ENCODE measurements at places on chromosomes 11 and 22.

DNA sequence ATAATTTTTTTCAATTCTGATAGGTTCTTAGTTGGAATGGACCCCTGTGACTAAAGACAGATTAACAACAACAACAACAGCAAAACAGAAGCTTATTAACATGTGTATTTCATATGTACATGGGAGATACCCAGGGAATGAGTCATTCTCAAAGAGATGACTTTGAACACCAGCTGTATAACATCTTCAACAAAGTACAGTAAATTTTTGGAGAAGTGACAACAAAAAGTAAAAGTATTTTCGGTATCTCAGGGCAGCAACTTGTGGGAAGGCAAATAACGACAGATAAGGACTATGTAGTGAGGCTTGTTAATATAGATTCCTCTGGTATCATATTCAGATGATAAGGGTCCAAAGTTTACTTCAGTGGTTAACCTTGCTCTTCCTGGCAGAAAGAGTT lies 573.4 kb upstream of the RAG2 start:
- DNase-seq, result no peak

GRCh38 chr22:22811016-22812009 lies 76.3 kb upstream of the IGLL5 start:
- DNase-seq, result no peak

- DNase-seq, result no peak
Observed at GRCh38 chr11:43951231-43951630, 8.8 kb downstream of the C11orf96 start.

- DNase-seq, result no peak
Observed at GRCh38 chr22:32706149-32706548, 95.4 kb upstream of the TIMP3 start.

GRCh38 chr22:41479671-41480396 lies 10.9 kb downstream of the ACO2 start:
- DNase-seq, result no peak

- no peak for DNase-seq
Observed at GRCh38 chr22:49751966-49752597, 75.6 kb downstream of the BRD1 start.

GRCh38 chr11:133816146-133816870 lies 29.0 kb downstream of the SPATA19 start:
- DNase-seq, result no peak

- no peak for DNase-seq
Observed at GRCh38 chr22:28102151-28102812, 183.2 kb upstream of the PITPNB start.

DNA sequence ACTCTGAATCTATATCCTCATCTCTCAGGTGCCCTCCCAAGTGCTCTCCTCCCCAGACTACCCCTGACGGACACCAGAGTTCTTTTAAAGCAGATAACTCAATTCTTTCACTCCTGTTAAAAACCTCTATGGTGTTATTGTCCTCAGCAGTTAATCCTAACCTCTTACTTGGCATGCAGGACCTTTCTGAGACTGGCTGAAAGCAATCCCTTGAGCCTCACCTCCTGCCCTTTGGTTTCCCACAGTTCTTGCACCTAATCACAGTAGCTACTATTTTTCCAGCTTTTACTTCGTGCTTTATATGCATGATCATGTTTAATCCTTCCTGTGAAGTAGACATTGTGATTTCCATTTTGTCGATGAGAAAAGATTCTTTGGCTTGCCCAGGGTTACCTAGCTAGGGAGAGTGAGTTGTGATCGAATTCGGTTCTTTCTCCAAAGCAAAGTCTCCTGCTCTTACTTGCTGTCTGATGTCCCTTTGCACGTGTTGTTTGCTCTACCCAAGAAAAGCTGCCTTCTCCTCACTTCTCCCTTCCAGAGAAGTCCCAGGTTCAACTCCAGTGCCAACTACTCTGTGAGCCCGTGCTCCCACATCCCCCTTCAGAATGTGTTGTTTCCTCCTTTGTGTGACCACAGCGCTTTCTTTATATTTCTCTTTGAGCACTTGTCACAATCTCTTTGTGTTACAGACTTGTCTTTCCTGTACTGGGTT lies 2.1 kb downstream of the UBE2L3 start:
- no peak for DNase-seq

- DNase-seq, result no peak
Observed at GRCh38 chr11:9053316-9054035, 37.9 kb downstream of the SCUBE2 start.

GRCh38 chr11:33310720-33311500 lies 53.7 kb downstream of the HIPK3 start:
- no peak for DNase-seq

DNA sequence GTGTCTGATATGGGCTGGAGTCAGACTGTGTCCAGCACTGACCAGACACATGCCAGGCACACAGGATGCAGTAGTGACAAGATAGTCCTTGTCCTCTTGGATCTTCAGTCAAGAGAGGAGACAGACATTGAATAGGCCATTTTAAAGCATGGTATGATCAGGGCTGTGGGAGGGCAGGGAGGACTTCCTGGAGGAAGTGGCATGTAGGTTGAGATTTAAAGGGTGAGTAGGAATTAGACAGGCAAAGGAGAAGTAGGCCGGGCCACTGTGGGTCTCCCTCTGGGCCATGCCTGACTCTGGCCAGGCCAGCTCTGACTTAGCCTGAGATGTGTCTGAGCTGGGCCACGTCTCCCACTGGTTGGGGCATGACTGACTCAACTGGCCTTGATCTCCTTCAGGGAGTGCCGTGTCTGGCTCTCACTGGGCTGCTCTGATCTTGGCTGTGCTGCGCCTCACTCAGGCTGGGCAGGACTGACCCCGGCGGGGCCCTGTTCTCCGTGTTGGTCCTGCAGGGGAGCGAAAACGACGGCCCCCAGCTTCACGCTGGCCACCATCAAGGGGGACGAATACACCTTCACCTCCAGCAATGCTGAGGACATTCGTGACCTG lies 71.2 kb downstream of the MYO7A start:
- no peak for DNase-seq

DNA sequence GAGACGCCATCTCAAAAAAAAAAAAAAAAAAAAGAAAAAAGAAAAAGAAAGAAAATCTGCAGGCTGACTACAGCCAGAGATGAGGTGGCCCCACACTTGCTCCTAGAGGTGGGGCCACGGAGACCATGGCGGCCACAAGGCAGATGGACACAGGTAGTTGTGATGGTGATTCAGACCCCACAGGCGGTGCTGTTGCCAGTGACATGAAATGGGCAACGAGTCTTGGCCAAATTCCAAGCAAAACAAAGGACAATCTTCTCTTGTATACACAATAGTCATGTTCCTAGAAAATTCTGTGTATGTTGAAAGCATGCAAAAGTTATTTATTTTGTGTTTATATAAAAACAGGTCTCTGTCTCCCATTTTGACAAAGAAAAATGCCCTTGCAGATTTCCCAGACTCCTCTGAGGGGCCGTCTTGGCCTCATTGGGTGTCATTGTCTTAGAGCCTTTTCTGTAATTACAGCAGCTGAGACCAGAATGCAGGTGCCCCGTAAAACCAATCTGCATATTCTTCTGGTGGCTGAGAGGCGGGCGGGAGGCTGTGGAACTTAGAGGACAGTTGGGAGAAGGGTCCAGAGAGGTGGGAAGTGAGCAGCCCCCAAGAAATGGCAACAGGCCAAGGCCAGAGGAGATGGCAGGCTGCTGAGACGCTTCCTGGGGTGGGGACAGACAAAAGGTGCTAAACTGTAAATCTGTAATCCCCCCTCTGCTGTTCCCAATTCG lies 22.5 kb upstream of the DAGLA start:
- DNase-seq, result no peak

DNA sequence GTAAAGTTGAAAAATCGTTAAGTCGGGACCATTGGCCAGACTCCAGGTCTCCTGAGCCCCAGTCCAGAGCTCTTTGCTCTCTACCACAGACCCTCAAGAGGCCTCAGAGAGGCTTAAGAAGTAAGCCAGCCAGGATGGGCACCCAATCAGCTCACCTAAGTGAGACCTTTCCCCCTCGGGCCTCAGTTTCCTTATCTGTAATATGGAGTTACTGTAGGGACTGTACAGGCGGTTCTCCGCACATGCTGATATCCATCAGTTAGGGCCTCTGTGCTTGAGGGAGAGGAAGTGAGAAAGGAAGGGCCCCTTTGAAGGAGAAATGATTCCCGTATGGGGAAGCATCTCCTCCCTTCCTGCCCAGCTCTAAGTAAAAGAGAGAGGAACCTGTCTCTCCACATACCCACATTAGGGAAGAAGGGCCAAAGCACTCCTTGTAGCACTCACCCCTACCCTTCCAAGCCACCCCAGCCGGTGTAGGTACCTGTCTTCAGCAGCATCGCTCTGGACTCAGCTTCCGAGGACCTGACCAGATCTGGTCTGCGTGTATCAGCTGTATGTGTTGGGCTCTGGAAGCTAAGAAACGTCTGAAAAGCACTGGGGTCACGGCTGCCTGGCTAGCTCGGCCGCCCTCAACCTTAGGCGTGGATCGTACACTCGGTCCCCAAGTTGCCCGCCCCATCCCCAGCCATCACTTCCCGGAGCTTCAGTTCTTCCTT lies 653 bp downstream of the NAGA start:
- DNase-seq, result no peak

GRCh38 chr11:34067383-34068065 lies 16.0 kb downstream of the CAPRIN1 start:
- DNase-seq, result no peak
